ENCODE measurements at places on chromosomes 12 and 14.

DNA sequence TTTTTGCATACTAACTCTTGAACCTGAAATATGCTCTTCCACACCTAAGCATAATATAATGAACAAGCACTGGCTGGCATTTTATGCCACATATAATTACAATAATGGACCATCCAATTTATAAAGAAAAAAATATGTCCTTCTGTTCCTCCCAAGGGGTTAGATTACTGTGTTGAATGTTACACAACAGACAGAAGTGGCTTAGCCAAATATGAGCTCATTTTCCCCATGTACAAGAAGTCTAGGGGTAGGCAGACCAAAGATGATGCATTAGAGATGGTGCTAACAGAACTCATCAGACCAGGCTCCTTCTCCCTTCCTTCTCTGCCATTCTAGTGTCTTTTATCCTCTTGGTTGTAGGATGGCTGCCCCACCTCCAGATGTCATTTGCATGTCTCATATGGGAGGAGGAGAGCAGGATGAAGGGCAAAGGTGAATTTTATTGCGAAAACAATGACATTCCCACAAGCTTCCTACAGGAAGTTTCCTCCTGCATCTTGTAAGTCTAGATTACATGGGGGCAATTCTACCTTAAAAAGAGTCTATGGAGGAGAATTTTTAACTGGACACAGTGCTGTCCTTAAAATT, 43.9 kb upstream of the SLC2A13 start:
- DNase-seq, result no peak

DNA sequence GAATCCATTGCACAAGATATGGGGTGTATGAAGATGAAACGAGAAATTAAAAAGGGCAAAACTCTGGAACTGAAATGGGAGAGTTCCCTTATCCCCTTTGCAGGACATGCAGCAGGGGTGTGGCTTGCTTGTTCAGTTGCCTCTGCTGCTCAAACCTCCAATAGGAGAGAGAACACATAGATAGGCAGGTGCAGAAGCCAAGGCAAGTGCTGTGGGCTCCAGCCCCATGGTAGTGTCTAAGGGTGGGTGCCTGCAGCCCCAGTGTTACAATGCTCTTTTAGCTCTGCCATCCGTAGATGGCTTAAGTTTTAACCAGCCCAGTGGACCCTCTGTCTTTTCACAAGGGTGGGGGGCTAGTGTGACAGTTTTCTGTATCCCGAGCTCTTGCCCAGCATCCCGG, 69.7 kb downstream of the CMAS start:
- DNase-seq, result no peak

DNA sequence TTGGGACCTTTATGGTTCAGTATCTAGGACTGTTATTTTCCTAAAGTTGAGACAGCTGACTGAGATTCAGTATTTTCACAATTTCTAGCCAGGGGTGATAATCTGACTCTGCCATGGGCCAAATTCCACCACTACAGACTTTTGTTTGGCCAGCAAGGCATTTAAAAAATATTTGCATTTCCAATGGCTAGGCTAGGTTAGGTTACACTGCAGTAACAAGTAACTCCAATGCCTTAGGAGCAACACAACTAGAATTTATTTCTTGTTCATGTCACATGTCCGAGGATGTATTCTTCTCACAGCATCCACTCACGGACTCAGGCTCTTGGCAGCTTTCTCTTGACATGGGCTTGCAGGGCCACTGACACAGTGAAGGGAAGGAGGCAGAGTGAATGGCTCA, 83.0 kb downstream of the CPSF2 start:
- no peak for DNase-seq

DNA sequence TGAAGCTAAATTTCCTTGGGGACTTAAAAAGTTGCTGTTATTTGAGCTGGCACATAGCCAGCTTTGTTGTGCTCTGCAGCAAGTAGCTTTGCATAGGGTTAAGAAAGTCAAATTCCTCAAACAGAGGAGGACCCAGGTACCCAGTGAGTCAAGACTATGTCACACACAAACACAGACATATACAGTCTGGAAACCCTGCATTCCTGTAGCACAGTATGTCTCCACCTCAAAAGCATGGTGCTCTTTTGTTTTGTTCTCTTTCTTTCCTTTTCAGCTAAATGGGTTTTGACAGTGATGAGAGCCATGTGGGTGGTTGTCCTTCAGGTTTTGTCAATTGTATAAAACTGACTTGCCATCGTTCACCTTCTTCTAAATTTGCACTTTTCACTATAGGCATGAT, 179.6 kb upstream of the DIO2 start:
- DNase-seq, result peak; percentile 88

DNA sequence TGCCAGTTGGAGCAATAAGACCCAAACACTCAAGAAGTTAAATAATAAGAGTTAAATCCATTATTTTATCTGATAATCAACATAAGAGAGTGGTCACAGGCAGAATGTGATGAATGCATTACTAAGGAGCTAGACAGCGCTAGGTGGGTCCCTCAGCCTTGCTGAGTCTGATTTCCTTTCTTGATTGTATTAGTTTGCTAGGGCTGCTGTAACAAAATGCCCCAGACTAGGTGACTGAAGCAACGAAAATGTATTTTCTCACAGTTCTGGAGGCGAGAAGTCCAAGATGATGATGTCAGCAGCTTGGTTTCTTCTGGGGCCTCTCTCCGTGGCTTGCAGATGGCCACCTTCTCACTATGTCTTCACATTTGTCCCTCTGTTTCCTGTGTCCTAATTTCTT, 8.2 kb upstream of the CCDC177 start:
- no peak for DNase-seq

GRCh38 chr14:24162093-24162492, 1.0 kb downstream of the IRF9 start:
- DNase-seq, result no peak

- peak; percentile 20 for DNase-seq
Measured at GRCh38 chr14:90412058-90412457, 15.2 kb downstream of the CALM1 start.

GRCh38 chr14:24329736-24330135, 5.1 kb downstream of the ADCY4 start:
- no peak for DNase-seq

DNA sequence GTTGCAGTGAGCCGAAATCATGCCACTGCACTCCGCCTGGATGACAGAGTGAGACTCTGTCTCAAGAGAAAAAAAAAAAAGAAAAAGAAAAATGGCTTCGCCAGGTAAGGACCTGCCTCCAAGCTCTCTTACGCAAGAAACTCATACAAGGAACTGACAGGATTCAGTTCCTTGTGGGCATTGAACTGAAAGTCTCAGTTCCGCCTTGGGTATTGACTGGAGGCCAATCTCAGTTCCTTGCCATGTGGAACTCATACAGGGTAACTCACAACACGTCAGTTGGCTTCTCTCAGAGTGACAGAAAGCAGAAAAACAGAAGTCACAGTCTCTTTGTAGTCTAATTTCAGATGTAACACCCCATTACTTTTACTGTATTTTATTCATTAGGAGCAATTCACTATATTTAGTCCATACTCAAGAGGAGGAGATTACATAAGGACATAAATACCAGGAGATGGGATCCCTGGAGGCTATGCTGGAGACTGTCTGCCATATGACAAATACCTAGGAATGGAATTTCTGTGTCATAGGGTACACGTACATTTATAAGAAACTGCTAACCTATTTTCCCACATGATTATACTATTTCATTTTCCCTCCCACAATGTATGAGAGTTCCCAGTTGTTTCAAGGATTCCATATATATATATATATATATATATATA, 11.4 kb upstream of the NOPCHAP1 start:
- peak; percentile 66 for DNase-seq

GRCh38 chr12:71702590-71702989, 16.7 kb downstream of the TMEM19 start:
- no peak for DNase-seq

DNA sequence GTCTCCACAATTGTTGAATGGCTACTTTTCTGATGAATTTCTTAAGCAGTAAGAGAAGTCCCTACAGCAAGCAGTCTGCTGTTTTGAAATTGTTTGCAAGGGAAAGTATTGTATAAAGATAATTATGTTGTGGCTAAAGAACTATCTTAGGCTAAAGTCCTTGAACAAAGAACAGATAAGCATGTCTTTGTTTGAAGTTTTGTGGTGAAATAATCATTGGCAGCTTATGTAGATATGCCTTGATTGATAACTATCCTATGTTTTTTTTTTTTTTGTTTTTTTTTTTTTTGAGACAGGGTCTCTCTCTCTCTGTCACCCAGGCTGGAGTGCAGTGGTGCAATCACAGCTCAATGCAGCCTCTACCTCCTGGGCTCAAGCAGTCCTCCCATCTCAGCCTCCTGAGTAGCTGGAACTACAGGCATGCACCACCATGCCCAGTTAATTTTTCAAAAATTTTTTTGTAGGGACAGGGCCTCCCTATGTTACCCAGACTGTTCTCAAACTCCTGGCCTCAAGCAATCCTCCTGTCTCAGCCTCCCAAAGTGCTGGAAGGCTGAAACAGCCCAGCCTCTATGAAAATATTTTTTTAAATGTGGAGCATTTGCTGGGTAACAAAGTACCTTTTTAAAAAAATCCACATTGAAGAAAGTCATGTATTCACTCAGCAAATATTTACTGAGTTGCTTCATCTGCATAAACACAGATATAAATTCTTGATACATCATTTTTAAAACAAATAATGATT, 80.8 kb downstream of the LLPH start:
- DNase-seq, result no peak

GRCh38 chr12:80794551-80794950, 77.8 kb downstream of the MYF5 start:
- DNase-seq, result no peak

GRCh38 chr12:51898937-51899336, 8.4 kb upstream of the ACVRL1 start:
- DNase-seq, result peak; percentile 73

GRCh38 chr12:11561411-11561810, 88.1 kb upstream of the ETV6 start:
- no peak for DNase-seq

GRCh38 chr14:22521449-22522239, 67.4 kb downstream of the DAD1 start:
- no peak for DNase-seq

GRCh38 chr12:94139816-94140215, 8.6 kb upstream of the PLXNC1 start:
- no peak for DNase-seq

GRCh38 chr14:78683206-78683605, 513.0 kb downstream of the NRXN3 start:
- DNase-seq, result no peak

DNA sequence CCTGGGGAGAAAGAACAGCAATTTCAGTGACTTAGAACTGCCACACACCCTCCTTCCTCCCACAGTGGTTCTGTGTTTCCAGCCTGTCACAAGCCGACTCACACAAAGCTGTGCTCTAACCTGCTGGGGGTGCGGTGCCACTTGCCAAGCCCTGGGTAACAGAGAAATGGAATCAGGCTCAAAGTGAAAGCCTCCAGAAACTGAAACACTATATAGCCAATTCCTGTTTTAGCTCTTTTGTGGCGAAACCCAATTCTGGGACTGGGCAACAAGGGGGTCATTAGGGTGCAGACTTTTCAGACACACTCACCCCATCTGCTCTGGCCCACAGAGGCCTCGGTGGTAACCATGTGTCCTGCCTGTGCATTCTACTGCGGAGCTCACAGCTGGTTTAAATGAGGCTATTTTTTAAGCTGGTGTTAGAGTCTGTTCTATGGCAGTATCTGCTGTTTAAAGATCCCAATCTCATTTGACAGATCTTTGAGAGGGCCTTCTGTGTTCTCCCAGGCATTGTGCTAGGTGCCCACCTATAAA, 15.2 kb upstream of the ACTR6 start:
- no peak for DNase-seq

DNA sequence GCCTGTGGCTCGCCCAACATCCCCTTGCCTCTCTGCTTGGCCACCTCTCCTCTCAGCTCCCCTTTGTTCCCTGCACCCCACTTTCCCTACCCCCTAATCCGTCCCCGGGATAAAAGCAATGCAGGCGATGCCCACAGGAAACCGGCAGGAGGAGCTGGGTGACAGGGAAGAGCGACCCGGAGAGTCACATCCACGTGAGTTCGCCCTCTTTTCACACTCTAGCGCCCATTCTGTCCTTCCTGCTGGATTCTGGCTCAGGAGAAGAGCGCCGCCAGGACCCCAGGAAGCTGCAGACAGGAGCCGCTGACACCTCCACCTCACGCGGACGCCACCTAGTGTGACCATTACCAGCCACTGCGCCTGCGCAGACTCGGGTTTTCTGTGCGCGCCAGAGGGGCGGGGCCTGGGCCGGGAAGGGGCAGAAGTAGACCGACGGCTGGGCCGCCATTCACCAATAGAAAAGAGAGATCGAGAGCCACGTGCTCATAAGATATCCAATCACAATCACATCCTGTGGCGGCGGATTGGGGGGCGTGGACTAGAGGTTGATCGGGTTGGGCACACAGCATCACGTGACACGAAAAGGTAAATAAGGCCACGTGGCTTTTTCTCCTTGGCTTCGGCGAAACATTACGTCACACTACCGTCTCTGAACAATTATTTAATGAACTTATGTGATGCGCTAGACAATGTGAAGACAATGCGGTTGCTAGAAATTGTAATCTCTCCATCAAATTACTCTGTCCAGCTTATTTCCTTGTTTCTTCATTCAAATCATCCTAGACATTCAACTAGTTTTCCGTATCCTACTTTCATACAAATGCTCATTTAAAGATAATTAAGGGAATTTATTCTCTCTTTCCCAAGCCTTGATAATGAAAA, 10.1 kb downstream of the PLA2G1B start:
- DNase-seq, result peak; percentile 100

DNA sequence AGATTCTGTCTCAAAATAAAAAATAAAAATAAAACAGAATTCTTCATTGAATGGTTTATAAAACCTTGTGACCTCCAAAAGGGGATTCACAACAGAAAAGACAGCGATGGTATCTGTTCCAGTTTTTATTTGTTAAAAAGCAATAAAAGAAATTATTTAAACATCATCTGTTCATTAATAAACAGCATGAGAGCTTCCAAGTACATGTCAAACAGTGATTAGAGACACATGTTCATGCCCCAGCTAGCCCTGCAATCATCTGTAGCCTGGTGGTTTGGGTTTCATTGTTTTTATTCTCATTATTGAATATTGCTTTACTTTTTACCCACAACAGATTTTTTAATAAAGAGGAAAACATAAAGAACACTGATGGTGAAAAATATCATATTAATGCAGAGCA, 173.3 kb downstream of the ANO2 start:
- DNase-seq, result no peak

DNA sequence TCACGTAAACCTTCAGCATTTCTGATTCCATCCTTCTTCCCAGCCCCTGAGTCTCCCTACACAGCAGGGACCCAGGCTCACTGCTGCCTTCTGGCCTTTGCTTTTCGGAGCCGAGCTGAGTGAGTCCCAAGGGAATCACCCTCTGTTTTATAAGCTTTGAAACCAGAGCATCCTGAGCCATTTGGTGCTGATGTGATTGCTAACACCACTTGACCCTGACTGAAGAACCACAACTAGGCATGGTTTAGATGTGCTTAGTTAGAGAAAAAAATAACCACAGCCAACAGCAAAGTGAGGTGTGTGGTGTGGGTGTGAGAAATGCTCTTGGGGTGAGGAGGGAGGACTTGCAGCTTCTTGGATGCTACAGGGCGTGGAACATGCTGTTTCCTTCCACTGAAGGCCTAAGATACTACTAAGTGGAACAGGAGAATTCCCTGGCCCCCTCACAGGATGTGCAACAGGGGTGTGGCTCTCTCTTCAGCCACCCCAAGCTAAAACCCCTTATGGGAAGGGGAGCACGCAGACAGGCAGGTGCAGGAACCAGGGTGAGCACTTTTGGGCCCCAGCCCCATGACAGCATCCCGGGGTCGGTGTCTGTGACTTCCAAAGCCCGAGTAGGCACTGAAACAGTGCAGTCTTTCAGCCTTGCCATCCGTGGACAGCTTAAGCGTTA, at the start of gene TC2N:
Gene TC2N (minus strand): TSS at position 221 of the 673 bp plus-strand sequence. CDS start 53,767 bp downstream, outside the sequence.
- no peak for DNase-seq

GRCh38 chr12:95975491-95975890, 20.7 kb downstream of the HAL start:
- no peak for DNase-seq

- DNase-seq, result no peak
Measured at GRCh38 chr12:93015871-93016751, 87.0 kb upstream of the EEA1 start.
